ENCODE measurements at places on chromosomes 6 and 20.

DNA sequence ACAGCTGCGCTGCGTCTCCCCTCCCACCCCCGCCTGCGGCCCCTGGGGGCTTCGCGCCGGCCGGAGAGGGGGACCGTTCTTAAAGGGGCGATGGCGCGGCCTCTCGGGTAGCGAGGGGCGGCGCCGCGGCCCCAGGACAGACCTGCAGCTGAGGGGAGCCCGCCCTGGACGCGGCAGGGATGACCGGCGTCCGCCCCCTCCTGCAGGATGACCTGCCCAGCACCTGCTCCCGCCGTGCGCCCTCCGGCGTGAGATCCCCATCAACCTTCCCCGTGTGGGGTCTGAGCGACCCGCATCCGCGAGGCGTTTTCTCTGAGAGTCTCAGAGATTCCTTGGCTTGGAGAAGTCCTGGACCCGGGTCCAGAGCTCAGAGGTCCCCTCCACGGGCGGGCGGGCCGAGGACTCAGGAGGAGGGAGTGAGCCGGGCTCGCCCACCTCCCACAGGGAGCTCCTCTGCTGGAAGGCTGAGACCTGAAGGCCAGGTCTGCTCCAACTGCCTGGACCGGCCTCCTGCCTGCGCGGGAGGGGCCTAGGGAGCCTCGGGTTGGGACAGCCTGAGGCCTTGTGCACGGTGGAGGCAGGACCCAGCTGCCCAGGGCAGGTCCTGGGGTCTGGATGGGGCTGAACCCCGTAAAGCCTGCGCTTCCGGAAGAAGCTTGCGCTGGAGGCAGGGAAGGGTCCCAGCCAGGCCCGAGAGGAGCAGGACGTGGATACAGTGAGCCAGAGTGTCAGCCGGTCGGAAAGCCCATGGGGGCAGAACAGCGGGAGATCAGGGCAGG is 532 bp upstream of the NKAIN4 start:
- H3K4me3 ChIP-seq = peak overlapping the region; percentile 80
- H3K27ac ChIP-seq = no peak overlapping the region
- H3K36me3 ChIP-seq = no peaks in the 10 kb centered on the region
- DNase-seq = peak; percentile 56
- peaks cover 23% of the 10 kb centered on the region for H3K4me1 ChIP-seq
- H3K27me3 ChIP-seq = peaks cover 51% of the 10 kb centered on the region

GRCh38 chr20:2804041-2804828 is 3.8 kb upstream of the CPXM1 start:
- H3K36me3 ChIP-seq = no peaks in the 10 kb centered on the region
- H3K4me1 ChIP-seq = peaks cover 31% of the 10 kb centered on the region
- no peak overlapping the region for H3K27ac ChIP-seq
- no peak for DNase-seq

DNA sequence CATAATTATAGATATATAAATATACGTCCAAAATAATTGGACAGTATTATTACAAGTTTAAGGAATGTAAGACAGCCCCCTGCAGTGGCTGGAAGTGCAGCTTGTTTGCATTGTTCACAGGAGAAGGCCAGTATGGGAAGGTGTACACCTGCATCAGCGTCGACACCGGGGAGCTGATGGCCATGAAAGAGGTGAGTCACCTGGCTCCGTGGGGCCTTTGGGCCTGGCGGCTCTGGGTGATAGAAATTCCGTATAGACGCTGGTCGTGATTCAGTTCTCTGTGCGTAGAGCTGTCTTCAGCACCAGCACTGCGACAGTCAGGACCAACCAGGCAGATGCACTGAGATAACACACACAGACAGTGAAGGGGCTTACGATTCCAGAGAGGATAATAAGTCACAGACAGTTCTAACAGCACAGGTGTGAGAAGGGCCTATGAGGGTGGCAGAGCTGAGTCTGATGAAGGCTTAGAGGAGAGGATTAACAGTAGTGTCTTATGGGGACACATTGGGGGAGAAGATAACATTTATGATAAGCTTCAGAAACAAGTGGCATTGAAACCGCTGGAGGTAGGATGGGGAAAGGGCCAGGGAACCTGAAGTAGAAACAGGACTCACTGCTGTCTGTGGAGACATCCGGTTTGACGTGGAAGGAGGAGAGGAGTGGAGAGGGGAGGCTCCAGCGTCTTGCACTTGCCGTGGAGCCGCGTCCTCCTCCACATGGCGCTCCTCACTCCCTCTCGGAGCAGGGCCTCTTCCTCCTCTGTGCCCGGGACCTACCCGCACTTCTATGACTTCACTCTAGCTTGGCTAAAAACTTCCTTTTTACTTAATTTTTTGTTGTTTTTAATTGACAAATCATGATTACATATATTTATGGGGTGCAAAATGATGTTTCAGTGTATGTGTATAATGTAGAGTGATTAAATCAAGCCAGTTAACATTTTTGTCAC is 116.5 kb downstream of the MAP3K4 start:
- no peak for DNase-seq
- H3K4me1 ChIP-seq = no peaks in the 10 kb centered on the region
- peaks cover 86% of the 10 kb centered on the region for H3K36me3 ChIP-seq
- no peak overlapping the region for H3K27ac ChIP-seq
- no peak overlapping the region for H3K4me3 ChIP-seq

DNA sequence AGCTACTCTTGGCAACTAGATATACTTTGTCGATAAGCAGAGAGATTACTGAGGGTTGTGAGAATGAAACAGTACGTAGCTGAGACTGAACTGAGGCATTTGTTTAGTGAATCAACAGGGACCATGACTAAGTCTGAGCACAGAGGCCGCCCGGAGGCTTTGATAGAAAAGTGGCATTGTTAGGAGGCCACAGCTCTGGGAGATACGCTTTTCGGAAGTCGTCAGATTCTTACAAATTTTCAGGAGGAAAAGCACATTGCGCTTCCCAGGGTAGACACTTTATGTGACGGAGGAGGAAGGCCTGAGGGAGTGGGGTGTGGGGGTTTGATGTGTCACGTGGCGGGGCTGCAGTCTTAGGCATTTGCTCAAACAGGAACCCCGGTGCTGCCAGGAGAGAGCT is 69.4 kb downstream of the PSMG4 start:
- DNase-seq = no peak
- H3K36me3 ChIP-seq = 0 out of 2 replicates have a peak, but pooled peaks cover 5% of the 10 kb centered on the region

GRCh38 chr20:46767127-46767761 is 57.8 kb downstream of the SLC2A10 start:
- no peaks in the 10 kb centered on the region for H3K36me3 ChIP-seq
- no peaks in the 10 kb centered on the region for H3K27me3 ChIP-seq
- peak; percentile 70 for DNase-seq
- H3K27ac ChIP-seq = no peak overlapping the region

- no peaks in the 10 kb centered on the region for H3K27me3 ChIP-seq
- no peaks in the 10 kb centered on the region for H3K36me3 ChIP-seq
- H3K27ac ChIP-seq = no peak overlapping the region
- H3K4me3 ChIP-seq = no peak overlapping the region
- DNase-seq = no peak
These were observed 86.6 kb upstream of the TPD52L1 start for GRCh38 chr6:125066964-125067363.

DNA sequence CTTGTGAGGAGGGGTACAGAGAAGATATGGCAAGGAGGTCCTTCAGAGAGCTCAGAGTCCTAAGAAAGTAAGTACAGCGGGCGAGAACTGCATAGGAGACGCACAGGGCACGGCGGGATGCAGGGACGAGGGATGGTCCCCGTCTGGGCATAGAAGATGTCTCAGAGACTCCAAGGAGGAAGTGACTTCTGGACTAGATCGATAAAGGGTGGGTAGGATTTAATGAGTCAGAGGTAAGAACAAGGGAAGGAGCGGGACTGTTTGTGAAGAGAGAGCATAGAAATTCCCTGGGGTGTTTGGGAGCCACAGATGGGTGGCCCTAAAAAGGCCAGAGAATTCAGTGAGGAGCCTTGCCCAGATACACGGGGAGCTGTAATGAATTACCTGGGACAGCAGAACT is 69.1 kb downstream of the FAM120B start:
- DNase-seq = no peak
- H3K36me3 ChIP-seq = peaks cover 10% of the 10 kb centered on the region
- H3K4me3 ChIP-seq = no peak overlapping the region
- H3K27me3 ChIP-seq = no peaks in the 10 kb centered on the region
